ENCODE measurements at places on chromosomes 1 and 21.

DNA sequence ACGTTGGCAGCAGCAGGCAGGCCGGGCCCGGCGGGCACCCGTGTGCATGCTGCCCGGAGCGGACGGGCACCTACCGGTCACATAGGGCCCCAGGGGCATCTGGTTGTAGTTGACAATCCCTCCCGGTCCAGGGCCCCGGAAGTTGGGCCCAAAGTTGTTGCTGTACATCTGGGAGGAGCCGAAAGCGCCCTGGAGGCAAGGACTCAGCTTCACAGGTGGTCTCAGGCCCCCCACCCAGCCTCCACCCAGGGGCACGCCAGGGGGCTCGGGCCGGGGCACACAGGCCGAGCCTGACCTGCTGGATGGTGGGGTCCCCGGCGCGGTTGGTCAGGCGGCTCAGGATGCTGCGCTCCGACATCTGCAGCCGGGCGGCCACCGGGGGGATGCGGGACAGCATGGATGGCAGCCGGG lies 60.6 kb downstream of the KCNAB2 start:
- DNase-seq = no peak

DNA sequence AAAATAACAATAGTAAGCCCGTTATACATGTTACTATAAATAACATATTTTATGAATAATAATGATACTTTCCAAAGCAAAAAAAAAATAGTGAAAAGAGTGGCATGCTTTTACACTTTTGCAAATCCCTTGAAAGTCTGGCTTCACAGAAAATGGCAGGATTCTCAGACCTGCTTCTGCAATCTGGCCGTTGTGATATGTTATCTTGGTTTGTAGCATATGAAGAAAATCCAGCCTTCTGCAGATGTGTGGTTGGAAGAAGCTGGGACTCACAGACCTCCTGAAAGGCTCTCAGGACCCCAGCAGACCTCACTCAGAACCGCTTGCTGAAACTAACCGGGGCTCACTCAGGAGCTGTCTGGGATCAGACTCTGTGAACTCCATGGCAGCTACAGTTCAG lies 256.0 kb upstream of the TMEM51 start:
- DNase-seq = no peak

GRCh38 chr1:232212253-232212652 lies 417.7 kb downstream of the SIPA1L2 start:
- DNase-seq = no peak

GRCh38 chr1:178540646-178541045 lies 27.7 kb downstream of the TEX35 start:
- peak; percentile 31 for DNase-seq

DNA sequence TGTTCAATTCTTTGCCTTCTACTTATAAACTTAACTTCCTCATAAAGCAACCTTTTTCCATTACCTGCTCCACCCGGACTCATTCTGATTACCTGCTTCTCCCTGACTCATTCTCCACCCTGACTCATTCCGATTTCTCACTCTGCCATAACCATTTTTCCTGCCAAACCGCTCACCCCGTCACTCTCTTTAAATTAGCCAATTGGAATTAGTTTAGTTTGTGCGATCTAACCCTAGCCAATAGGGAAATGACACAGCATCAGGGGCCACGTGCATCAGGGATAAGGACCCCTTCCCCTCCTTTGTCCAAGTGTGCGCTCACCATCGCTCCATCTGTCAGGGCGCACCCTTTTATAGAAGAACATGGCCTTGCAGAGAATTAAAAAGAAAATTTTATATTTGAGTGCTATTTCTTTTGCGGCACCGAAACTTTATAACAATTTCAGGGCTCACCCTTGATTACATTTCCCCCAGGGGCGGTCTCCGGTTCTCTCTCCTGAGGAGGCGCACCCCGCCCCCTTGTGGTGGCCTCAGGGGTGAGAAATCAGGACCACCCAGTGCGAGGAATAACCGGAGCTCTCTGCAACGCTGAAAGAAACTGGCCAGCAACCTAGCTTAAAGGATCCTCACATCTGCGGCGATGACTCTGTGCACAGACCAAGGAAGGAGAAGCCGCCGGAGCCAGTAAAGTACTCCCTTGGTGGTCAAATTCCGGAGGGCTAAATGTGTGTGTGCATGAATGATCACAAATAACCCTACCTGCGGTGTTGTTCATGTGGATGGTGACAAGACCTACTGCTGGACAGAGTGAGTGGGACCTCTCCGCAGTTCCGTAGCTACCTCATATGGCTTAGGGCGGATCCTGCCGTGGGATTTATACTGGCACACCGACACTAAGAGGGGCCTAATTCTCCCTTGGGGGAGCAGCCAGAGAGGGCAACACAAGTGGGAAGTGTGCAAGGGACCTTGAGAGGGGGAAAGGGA lies 30.3 kb upstream of the CBR3 start:
- no peak for DNase-seq

DNA sequence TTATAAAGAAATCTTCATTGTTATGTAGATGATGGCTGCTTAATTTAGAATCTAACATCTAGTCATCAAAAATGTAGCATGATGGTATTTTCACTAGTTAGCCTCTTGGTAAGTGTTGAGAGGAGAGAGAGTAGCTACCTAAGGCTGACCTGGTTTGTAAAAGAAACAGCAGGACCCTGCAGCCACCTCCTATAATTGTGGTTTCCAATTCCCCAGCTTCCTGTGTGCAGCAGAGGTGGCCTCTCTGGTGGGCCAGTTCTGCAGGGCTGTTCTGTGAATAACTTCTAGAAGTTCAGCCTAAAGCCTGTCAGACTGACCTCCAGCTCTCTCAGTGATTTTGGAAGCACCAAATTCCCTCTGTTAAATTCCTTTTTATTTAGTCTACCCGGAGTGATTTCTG lies 246.4 kb upstream of the LRRC7 start:
- no peak for DNase-seq

- DNase-seq = no peak
Observed at GRCh38 chr1:62444701-62445100, 7.9 kb downstream of the USP1 start.

DNA sequence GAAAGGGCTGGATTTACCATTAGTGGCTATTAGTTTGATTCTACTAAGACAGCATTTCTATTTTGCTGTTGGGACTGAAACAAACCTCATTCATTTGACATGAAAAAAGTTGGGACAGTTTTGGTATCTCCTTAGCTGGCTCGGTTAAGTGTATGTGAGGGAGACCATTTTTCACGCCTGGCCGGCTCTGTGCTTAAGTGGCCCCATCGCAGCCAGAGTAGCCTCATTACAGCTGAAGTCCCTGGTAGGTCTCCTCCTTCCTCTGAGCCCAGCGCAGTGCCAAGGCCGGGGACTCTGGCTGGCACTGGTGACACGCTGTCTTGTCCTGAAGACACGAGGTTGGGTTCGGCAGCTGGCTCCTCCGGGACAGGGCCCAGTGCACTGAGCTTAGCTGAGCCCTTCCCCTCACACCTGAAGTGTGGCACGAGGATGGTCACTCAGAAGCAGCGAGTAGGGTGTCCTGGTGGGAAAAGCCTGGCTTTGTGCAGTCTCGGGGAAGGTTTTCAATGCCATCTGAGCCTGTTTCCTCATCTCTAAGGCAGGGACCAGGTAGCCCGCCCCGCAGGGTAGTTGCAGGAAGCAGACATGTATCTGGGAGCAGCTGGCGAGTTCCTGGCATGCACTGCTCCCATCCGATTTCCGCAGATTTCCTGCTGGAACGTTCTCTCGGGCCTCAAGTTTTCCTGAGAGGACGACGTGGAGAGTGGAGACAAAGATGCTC lies 196.5 kb downstream of the DYRK1A start:
- no peak for DNase-seq

- no peak for DNase-seq
Observed at GRCh38 chr1:183349201-183349711, 68.9 kb downstream of the NMNAT2 start.

DNA sequence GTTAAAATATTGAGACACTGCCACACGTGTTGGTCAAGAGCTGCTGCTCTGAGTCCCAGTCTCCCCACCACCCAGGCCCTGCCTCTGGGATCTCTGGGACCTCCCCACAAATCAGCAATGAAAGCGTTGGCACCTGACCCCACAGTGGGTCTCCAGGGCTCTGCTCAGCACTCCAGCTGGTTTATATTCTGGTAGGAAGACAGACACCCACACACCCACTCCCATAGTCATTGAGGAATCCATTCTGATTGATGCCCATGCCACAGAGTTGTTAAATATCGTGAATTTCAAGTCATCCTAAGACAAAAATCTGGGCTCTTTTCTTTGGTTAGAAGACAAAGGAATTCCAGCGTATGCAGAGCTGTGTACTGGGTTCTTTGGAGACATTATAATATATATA lies 91.6 kb downstream of the KIF26B start:
- no peak for DNase-seq

GRCh38 chr1:81800695-81801650 lies at the start of gene ADGRL2:
TSS of gene ADGRL2 (plus strand) at chr1:81800934. CDS start at chr1:81836985, 36,051 bp downstream.
- DNase-seq = peak; percentile 87

DNA sequence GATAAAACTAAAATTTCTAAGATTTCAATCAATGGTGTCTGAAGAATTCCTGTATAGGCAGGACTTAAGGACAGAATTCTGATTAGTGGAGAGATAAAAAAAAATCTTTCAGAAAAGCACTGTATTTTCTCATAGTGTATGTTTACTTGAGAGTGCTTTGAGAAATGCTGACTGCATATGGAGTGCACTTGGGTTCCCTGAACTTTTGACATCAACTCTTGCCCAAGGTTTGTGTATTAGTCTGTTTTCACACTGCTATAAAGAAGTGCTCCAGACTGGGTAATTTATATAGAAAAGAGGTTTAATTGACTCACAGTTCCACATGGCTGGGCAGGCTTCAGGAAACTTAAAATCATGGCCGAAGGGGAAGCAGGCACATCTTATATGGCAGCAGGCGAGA lies 275.0 kb downstream of the LRRC40 start:
- DNase-seq = no peak

DNA sequence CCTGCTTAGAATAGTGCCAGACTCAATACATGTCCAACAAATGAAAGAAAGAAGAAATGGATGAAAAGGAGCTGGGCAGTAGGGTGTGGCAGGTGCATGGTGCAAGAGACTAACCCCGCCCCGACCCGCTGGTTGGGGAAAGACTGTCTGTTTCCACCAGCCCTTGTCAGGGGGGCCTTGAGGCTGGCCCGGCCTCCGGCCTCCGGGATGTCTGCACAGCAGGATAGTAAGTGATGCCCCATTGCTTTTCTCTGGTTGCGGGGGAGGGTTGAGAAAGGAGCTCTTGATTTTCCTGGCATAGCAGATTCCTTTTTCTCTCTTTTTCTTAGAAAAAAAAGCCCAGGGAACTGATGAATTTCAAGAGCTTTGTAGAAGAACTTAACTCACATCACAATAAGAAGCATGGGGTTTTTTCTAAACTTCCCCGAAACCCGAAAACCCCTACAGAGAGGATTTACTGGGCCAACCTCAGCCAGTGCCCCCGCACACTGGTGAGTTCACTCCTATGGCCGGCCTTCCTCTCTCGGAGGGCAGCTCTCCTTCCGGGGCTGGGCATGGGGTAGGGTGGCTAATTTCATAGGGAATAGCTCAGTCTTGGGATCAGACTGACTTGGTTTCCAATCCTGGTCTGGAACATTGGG lies 12.5 kb upstream of the TTC22 start:
- DNase-seq = peak; percentile 29

DNA sequence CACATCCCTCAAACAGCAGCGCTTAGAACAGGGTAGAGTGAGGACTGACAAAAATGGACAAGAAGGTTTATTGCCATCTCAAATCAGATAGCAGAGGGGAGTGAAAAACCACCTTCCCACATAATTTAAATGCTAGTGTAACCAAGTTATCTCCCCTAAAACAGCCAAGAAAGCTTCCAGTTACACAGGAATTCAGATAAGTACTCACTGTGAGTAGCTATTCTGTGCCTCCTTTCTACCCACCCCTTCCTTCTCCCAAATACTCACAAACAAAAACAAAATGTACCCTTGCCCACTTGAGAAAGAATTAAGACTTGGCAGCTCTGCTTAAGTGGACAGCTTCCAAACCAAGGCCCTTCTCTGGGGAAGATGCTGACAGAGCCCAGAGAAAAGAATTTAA lies 9.1 kb downstream of the OTUD7B start:
- no peak for DNase-seq

GRCh38 chr1:4018466-4019146 lies 118.5 kb upstream of the C1orf174 start:
- DNase-seq = peak; percentile 36

DNA sequence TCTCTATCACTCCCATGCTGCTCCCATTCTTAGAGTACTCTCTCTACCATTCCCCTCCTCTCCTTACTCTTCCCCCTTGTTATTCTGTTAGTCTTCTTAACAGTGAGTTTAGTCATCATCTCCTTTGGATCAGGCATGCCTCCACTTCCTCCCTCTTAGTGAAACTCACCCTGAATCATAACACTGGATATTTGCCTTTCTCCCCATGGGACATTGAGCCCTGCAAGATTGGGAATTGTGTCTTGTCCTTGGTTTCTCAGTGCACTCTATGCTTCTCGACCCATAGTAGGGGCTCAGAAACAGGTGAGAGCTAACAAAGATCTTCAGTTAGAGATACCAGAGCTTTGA lies 68.3 kb upstream of the GCLM start:
- no peak for DNase-seq

DNA sequence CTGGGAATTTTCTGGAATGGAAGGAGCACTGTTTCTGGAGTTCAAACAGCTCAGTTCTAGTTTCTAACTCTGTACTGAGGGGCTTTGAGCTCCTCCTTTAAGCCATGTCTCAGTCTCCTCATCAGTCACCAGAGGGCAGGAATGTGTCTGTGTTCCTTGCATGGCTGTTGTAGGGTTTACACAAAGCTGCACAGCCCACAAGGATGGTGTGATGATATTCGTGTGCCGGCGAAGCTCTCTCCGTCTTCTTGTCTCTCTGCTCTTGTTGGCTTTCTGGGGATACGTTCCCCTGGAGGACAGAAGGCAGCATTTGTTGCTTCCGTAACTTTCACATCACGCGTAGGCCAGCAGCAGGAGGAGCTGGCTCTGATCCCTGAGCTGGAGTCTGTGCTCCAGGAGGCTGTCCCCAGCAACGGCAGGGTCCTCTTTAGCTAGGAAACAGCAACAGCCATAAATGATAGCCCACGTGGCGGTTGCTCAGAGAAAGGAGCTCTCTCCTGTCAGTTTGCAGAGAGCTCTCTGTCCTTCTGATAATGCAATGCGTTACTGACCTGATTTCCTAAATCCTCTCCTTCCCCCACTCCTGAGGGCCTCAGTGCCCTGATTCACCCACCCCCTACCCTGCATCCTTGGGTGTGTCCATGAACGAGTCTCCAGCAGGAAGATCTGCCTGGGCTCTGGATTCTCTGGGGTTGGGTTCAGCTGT lies 189.2 kb upstream of the VAMP3 start:
- no peak for DNase-seq

DNA sequence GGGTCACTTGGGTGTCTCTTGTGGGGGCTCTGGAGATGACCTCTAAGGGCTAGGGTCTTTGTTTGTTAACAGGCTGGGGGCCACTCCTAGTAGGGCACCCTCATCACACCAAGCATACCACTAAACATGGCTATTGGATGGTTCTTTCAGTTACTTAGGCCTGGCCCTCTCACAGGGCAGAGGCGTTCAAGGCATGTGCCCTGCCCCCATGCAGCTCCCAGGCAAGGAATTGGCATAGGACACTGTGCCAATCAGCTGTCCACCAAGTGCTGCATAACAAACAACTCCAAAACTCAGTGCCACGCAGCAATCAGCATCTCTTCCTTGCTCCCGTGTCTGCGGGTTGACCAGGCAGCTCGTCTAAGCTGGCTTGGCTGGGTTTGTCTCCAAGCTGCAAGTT lies 2.1 kb upstream of the KCNAB2 start:
- DNase-seq = no peak

- no peak for DNase-seq
Observed at GRCh38 chr1:67342076-67342890, 34.6 kb downstream of the IL12RB2 start.
